ENCODE measurements at places on chromosomes 4 and X. TPM values are rescaled to one million over a fixed set of nuclear protein-coding genes. Genes with fewer than 3 reads are reported as not detected.

GRCh38 chrX:97639526-97639925 is 755.8 kb downstream of the RPA4 start:
- no peak for DNase-seq

DNA sequence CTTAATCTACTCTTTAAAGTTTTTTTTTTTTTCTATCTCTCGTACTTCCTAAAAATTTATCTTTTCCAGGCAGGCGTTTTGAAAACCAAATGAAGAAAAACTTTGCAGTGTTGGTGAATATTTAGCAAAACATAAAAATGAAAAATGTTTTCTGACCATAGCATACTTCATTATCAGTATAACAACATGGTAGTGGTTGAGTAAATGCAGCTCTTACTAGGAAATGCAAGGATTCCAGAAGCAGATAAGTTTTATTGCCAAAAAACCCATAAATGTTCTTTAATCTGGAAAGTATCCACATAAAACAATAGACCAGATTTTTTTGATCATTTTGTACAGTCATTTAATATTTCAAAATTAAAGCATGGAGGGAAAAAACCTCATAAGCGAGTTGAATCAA is 136.9 kb upstream of the GUCY1A1 start:
- DNase-seq: peak; percentile 56

DNA sequence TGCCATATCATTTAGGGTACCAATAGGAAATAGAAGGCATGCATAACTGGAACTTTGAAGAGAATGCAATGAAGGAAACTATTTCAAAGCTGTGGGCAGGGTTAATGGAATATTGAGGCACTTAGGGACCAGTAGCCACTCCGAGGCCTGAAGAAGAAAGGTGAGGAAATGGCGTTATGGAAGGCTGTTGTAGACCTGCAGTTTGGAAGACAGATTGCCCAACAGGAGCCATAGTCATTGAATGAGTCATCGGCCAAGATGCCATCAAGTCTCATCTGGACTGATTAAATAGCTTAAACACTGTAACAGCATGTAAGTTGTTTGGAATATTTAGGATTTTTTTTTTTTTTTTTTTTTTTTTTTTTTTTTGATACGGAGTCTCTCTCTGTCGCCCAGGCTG is 11.6 kb downstream of the CXCL13 start:
- no peak for DNase-seq

DNA sequence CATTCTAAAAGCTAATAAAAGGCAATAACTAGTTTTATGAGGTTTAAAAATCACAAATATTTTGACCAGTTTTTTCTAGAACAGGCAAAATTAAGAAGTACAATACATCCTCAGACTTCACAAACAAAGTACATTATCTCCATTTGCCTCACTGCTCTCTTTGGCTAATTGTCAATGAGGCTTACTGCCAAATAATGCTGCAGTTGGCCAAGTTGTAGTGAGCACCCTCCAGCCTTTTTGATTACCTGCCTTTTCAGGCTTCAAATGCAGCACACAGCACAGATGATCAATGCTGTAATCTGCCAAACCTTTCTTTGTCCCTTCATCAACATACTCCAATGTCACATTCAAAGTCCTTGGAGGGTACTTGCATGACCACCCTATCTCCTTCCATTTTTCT is 605.2 kb downstream of the KLHL13 start:
- no peak for DNase-seq

GRCh38 chrX:103730796-103731493 is 20.2 kb downstream of the TMEM31 start:
- DNase-seq: no peak

TIMM17B gene
- total RNA-seq: 127 TPM

COL4A5 gene
- total RNA-seq: not detected

ZCCHC12 gene
- total RNA-seq: not detected
